ENCODE measurements at places on chromosomes 7 and 10. TPM values are rescaled to one million over a fixed set of nuclear protein-coding genes. Genes with fewer than 3 reads are reported as not detected.
A peak's percentile ranks its signal among the peaks of the same experiment; 100 is the strongest.

Gene CALHM3
- total RNA-seq = 0.18 TPM

DNA sequence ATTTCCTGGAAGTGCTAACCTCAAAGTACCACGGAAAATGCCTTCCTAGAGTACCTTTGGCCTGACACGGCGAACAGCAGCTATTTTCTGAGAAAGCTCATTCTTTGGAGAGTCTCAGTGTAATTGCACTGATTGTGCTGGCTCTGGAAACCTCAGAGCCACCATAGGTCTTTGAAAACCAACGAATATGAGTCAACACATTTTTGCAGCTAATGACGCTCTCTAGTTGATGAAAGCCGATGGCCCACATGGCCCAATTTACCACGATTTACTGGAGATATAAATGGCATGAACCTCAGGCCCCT lies 187.1 kb downstream of the ADARB2 start:
- H3K36me3 ChIP-seq = peaks cover 10% of the 10 kb centered on the region
- DNase-seq = no peak
- H3K4me1 ChIP-seq = peaks cover 10% of the 10 kb centered on the region
- peaks cover 5% of the 10 kb centered on the region for H3K27me3 ChIP-seq
- H3K27ac ChIP-seq = no peak overlapping the region

DNA sequence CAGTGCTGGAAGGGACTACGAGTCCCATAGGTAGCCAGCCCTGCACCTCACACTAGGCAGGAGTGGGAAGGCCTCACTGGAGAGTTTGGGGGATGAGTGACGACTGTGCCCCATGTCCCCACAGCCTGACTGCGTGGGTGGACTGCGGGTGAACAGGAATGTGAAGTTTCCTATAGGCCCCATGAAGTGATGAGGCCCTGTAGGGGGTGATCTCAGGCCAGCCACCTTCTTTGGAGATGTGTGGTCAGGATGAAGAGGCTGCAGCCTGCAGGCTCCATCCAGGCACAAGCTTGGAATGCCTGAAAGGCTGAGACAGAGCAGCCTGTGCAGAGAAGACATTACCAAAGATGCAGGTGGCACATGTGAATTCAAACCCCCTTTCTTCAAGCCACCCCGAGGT lies 94.9 kb downstream of the CPXM2 start:
- no peak for DNase-seq
- peaks cover 2% of the 10 kb centered on the region for H3K27me3 ChIP-seq
- H3K4me1 ChIP-seq = peaks cover 60% of the 10 kb centered on the region
- H3K4me3 ChIP-seq = no peak overlapping the region
- H3K27ac ChIP-seq = no peak overlapping the region

Gene NEURL1
- 1.2 TPM for total RNA-seq

DNA sequence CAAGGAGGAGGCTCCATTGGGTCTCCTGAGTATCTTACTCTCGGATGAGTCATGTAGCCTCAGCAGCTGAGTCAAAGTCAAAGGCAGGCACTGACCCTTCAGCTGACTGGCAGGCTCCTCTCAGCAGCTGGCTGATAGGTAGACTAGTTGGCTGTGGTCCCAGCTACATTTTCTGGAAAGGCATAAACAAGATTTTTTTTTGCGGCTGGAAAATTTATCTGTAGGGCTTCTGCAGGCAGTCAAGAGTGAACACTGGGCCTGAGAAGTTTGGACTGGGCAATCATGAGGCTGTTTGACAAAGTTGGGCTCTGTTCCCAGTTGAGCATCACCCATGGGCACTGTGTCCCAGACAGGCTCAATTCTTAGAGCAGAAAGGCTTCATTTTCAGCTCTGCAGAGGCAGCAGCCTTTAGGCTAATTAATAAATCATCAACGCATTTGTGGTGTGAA lies 796.2 kb downstream of the CCSER2 start:
- H3K27ac ChIP-seq = no peak overlapping the region
- no peaks in the 10 kb centered on the region for H3K27me3 ChIP-seq
- no peak overlapping the region for H3K4me3 ChIP-seq
- H3K36me3 ChIP-seq = peaks cover 20% of the 10 kb centered on the region

- peak overlapping the region; percentile 81 for H3K4me3 ChIP-seq
- H3K27me3 ChIP-seq = peaks cover 48% of the 10 kb centered on the region
Measured at GRCh38 chr7:45574669-45575500, 717 bp downstream of the ADCY1 start.

Gene NRF1
- 16.4 TPM for total RNA-seq

DNA sequence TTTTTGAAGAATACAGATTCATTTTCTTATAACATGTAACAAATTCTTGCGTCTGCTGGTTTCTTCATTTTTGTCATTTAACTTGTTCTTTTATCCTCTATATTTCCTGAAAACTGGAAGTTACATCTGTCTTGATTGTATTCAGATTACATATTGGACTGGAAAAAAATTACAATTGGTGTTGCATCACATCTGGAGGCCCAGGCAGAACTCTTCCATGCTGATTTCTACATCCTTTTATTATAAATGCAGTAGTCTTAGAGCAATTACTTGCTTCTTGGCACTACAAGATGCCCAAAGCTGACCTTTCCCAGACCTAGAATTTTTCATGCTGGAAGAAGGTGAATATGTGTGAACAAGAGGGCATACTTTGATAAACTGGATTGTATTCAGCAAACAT lies 460.9 kb upstream of the CNTNAP2 start:
- peaks cover 3% of the 10 kb centered on the region for H3K36me3 ChIP-seq
- H3K4me1 ChIP-seq = no peaks in the 10 kb centered on the region
- no peak overlapping the region for H3K4me3 ChIP-seq
- no peak for DNase-seq
- no peak overlapping the region for H3K27ac ChIP-seq

- peaks cover 38% of the 10 kb centered on the region for H3K4me1 ChIP-seq
- H3K27me3 ChIP-seq = peaks cover 12% of the 10 kb centered on the region
- no peak for DNase-seq
- H3K4me3 ChIP-seq = no peak overlapping the region
- H3K27ac ChIP-seq = peak overlapping the region; percentile 12
Measured at GRCh38 chr7:43764039-43764761, 5.7 kb downstream of the BLVRA start.

- DNase-seq = no peak
- no peak overlapping the region for H3K4me3 ChIP-seq
- peaks cover 68% of the 10 kb centered on the region for H3K4me1 ChIP-seq
- H3K36me3 ChIP-seq = peaks cover 21% of the 10 kb centered on the region
- peak overlapping the region; percentile 97 for H3K27ac ChIP-seq
Measured at GRCh38 chr7:121932768-121933167, 59.8 kb downstream of the PTPRZ1 start.

Gene TNRC18
- 29.1 TPM for total RNA-seq

DNA sequence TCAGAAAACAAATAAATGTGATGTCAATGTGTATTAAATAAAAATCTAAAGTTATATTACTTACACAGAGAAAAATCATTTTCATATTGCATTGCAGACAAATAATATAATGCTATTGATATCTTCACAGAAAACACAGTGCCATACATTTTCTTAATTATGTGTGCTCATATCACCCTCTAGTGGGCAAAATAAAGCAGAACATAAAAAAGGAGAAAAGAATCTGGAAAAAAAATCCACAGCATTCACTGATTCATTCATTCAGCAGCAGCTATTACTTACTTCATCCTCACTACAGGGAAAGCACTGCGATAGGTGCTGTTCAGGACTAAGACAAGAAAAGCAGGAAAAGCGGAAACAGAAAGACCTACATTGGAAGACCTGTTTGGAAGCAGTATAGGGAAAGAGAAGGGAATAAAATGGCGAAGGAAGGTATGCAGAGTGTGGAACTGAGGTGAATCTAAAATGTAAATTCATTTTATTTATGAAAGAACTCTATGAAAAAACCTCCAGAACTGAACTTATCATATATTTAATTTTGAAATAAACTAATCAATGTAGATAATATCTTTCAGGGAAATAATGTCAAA lies 73.2 kb downstream of the POT1 start:
- no peak overlapping the region for H3K27ac ChIP-seq
- no peak for DNase-seq
- peaks cover 2% of the 10 kb centered on the region for H3K36me3 ChIP-seq
- H3K4me3 ChIP-seq = no peak overlapping the region
- H3K27me3 ChIP-seq = no peaks in the 10 kb centered on the region

- no peak overlapping the region for H3K4me3 ChIP-seq
- DNase-seq = peak; percentile 50
- H3K4me1 ChIP-seq = no peaks in the 10 kb centered on the region
- H3K36me3 ChIP-seq = peaks cover 17% of the 10 kb centered on the region
Measured at GRCh38 chr10:25125201-25125611, 49.6 kb upstream of the GPR158 start.

DNA sequence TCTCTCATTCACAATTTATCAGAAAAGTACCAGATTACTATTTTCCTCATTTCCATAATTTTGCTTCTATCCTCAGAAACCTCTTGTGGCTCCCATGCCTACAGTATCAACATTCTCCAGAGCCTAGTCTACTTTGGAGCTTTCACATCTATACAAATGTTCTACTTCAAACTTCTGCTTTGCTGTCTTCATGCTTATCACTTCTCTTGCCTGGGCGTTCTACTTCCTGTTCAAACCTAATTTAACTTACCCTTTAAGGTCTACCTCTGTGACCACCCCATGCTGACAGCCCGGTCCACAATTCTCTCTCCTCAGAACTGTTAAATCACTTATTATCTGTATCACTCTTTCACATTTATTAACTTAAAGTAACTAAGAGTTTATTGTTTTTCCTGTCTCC lies 6.1 kb upstream of the PTPN12 start:
- no peak overlapping the region for H3K27ac ChIP-seq
- peaks cover 7% of the 10 kb centered on the region for H3K36me3 ChIP-seq

DNA sequence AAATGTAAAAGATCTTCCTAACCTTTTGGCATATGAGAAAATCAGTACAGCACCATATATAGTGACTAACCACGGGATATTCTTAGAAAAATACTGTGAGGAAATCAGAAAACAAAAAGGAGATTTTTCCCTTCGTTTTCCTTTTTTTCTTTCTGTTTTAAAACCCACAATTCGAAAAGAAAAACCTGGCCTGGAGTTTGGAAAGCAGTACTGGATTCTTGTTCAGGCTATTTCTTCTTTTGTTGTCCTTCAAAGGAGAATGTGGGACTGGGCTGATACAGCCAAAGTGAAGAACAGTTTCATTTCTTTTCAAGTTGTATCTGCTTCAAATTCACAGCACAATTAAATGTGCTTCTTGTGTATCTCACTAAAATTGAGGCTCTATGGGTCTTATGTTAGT lies 156.8 kb upstream of the PHYHIPL start:
- no peaks in the 10 kb centered on the region for H3K36me3 ChIP-seq
- no peak overlapping the region for H3K27ac ChIP-seq
- H3K4me3 ChIP-seq = no peak overlapping the region
- peaks cover 6% of the 10 kb centered on the region for H3K4me1 ChIP-seq

Gene TMEM106B
- 31.0 TPM for total RNA-seq

- peaks cover 66% of the 10 kb centered on the region for H3K4me1 ChIP-seq
- peak overlapping the region; percentile 95 for H3K27ac ChIP-seq
- H3K27me3 ChIP-seq = no peaks in the 10 kb centered on the region
- DNase-seq = no peak
- peaks cover 19% of the 10 kb centered on the region for H3K36me3 ChIP-seq
Measured at GRCh38 chr10:113087165-113088029, 137.3 kb downstream of the TCF7L2 start.

DNA sequence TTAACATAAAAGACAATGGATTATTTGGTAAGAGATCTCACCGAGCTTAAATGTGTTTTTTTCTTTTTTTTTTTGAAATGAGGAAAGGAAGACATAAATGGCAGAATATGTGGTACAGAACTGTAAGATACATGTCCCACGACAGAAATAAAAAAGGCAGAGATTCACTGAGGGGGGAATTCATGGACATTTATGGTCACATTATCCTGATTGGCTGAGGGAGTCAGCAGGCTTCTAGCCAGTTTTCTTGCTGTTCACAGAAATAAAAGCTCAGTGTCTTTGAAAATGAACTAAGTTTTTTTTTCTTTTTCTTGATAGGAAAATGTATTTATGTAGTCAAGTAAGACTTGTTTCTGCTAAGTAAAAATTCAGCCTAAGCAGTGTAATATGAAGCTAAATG lies 8.2 kb upstream of the FAS start:
- H3K27me3 ChIP-seq = no peaks in the 10 kb centered on the region
- H3K4me3 ChIP-seq = no peak overlapping the region
- H3K4me1 ChIP-seq = peaks cover 11% of the 10 kb centered on the region
- no peak overlapping the region for H3K27ac ChIP-seq

DNA sequence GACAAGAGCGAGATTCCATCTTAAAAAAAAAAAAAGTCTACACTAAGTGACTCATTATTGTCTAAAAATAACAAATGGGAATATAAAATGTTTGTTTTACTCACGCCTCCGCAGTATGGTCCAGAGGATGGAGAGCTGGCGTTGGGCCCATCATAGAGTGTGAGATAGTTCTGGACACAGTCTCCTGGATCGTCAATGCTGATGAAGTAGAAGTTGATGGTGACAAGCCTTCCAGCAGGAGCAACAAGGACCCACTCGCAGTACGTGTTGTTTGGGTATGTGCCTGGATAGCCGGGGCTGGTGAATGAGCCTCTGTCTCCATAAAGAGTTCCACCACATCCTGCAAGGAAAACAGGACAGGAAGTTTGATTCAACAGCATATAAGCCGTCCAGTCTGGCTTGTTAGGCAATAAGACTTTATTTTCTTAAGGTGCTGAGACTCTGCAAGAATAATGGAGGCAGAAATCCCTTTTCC lies 11.5 kb upstream of the RSU1 start:
- DNase-seq = no peak
- H3K27me3 ChIP-seq = no peaks in the 10 kb centered on the region
- no peak overlapping the region for H3K27ac ChIP-seq
